ENCODE measurements at places on chromosomes 5 and 9.

- no peak for DNase-seq
Observed at GRCh38 chr9:91421128-91421765, 2.4 kb downstream of the NFIL3 start.

DNA sequence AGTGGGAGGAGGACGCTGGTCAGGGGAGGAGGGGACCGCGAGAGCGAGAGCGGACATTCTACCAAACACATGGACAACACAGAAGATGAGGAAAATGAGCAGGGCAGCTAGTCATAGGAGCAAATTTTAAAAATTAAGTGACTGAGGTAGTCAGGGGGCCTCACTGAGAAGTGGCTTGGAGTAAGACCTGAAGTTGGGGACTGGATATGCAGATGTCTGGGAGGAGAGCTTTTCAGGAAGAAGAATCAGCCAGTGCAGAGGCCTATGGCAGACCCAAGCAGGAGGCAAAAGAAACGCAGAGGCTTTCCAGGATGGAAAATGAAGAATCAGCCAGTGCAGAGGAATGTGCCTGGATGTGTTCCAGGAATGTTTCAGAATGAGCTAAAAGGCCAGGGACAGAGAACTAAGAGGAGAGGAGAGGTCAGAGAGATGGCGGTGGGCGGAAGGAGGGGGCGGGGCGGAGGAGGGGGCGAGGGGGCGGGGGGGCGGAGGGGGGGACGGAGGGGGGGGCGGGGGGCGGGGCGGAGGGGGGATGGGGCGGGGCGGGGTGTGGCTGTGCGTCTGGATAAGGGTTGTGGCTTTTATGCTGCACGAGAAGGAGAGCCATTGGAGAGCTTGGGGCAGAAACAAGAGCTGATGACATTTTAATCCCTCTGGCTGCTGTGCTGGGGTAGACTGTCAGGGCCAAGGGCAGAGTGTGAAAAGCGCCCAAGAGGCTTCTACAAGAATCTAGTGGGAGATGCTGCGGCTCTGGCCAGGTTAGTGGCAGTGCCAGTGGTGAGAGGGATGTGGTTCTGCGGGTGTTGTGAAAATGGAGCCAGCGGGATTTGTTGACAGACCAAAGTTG, 129.6 kb downstream of the KCNIP1 start:
- DNase-seq, result peak; percentile 68

DNA sequence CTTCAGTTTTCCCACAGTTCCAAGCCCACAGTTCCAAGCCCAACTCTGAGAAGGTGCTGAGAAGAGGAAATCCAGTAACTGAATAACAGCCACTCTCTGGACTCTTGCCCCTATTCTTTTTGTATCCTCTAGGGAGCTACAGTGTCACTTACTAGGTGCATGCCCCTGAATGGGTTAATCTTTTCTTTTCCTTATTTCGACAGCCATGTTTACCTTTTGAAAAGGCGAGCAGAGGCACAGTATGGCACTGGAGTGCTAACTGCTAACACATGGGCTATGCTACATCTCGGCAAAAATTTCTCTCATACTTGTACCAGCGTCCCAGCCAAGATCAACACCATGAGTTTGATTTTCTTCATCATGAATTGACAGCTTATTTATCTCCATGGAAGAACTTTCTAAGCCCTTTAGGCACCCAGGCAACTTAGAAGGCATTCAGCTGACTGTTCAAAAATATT, 222.6 kb downstream of the EBF1 start:
- no peak for DNase-seq

DNA sequence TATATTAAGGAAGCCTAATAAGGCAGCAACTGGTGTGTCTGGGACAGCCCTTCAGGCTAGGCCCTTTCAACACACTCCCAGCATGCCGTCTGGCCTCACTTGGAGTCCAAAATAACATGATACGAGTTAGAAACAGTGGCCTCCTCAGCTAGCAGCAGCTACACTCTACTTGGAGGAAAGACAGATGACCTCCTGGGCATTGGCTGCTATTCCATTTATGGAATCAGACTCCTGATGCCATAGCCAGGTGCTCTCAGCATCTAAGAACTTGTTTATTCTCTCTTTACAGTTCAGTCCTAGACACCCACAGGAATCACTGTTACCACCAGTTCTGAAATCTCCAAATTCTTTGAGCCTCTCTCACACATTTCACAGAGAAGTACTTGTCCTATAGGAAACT, 31.8 kb downstream of the RUSC2 start:
- peak; percentile 23 for DNase-seq

GRCh38 chr5:65880496-65881072, 45.8 kb upstream of the ERBIN start:
- DNase-seq, result no peak

All from mucosa of gallbladder (tissue), 1 donor.